Cardiac septum (tissue), 1 donor: ENCODE measurements at places on chromosomes 5 and 9. TPM values are rescaled to one million over a fixed set of nuclear protein-coding genes. Genes with fewer than 3 reads are reported as not detected.

LHX6 gene
- total RNA-seq = 10.8 TPM

TUT7 gene
- 14.6 TPM for total RNA-seq

CBY3 gene
- total RNA-seq = not detected

LYSMD3 gene
- total RNA-seq = 14.8 TPM

TRMO gene
- 7.3 TPM for total RNA-seq
